ENCODE measurements at places on chromosomes 2 and 18.

GRCh38 chr2:15271941-15272542, 289.1 kb downstream of the NBAS start:
- DNase-seq: no peak

GRCh38 chr2:53018825-53019425, 748.7 kb upstream of the CHAC2 start:
- no peak for DNase-seq

GRCh38 chr18:62566199-62566598, 43.4 kb downstream of the ZCCHC2 start:
- DNase-seq: no peak

- DNase-seq: no peak
Observed at GRCh38 chr18:47412924-47413323, 161.5 kb upstream of the SKOR2 start.

DNA sequence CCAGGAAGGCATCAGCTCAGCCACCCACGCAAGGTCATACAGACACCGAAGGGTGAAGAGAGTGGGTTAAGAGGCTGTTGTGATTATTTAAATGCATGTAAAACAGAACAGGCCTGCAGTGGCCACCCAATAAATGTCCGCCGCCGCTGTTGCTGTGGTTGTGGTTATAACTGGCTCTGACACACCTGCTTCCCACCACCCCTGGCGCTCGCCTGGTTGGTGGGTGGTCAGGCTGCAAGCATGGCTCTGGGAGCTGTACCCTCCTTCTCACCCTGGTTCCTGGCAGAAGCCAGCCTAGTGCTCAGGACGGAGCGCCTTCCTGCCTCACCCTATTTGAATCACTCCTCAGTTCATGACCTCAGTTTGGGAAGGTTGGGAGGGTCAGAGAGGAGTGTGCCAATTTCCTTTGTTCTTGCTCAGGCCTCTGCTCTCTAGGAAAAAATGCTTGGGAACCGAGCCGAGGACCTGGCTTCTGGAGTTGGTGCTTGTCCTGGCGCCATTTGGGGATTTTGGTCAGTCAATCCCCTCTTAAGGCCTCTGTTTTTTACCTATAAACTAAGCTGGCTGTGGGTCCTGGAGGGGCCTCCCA, 5.3 kb upstream of the CRYBA2 start:
- no peak for DNase-seq

- no peak for DNase-seq
Observed at GRCh38 chr2:133790711-133791110, 222.4 kb upstream of the NCKAP5 start.

DNA sequence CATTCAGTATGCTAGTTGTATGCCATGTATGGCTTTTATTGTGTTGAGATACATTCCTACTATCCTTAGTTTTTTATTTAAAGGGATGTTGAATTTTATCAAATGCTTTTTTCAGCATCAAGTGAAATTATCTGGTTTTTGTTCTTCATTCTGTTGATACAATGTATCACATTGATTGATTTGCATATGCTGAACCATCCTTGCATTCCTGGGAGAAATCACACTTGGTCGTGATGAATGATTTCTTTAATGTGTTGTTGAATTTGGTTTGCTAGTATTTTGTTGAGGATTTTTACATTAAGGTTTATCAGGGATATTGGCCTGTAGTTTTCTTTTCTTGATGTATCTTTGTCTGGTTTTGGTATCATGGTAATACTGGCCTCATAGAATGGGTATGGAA, 49.7 kb downstream of the CD28 start:
- DNase-seq: no peak

DNA sequence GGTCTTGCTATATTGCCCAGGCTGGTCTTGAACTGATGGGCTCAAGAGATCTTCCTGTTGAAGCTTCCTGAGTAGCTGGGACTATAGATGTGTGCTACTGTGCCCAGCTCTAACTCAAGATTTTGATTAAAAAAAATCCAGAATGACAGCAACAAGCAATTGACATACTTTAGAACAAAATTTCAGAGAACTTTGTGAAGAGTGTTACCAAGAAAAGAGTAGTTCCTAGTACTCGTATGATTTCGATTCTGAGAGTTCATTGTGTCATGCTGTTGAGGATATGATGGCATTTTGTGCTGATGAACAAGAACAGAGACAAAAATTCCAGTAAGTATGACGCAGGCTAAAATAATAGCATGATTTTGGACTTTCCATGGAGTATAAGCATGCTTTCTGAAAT, 90.2 kb upstream of the TWSG1 start:
- DNase-seq: no peak

DNA sequence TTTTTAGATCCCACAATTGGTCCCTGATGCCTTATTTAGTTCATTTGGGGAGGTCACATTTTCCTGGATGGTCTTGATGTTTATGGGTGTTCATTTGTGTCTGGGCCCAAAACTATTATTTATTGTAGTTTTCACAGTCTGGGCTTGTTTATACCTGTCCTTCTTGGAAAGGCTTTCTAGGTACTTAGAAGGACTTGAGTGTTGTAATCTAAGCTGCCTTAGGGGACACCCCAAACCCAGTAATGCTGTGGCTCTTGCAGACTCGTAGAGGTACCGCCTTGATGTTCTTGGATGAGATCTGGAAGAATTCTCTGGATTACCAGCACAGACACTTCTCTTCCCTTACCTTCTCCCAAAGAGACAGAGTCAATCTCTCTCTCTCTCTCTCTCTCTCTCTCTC, 25.0 kb upstream of the ITSN2 start:
- no peak for DNase-seq

DNA sequence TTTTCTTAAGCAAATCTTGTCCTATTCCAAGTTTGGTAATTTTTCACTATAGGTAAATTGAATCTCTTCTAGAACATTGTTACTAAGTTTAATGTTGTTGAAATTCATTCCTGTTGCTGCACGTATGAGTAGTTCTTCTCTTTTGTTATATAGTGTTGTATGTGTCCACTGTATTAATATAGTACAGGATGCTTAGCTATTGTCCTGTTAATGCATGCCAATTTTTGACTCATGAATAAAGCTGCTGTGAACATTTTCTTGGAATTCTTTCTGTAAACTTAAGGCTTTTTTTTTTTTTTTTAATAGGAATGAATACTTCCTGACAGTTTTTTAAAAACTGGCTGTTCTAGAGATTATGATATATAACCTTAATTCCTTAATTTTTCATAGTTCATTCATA, 326.9 kb downstream of the SLC4A3 start:
- no peak for DNase-seq

GRCh38 chr2:27962006-27962405, 71.5 kb downstream of the BABAM2 start:
- no peak for DNase-seq

DNA sequence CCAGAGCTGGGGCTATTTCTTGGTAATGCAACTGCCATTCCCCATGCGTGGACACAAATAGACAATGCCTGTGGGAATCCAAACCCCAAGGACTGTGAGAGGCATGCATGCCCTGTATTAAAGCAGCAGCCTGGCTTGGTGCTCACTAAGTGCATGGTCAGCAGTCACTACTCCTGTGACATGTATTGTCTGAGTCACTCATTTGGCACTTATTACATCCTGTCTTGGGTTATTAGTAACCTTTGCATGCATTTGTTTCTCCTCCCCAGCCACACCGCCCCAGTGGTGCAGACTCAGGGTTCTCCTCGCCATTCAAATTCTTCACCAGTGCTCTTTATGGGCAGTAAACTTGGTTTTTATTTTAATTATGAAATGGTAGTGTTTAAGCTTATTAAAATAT, 30.2 kb downstream of the PRKCE start:
- DNase-seq: peak; percentile 20

DNA sequence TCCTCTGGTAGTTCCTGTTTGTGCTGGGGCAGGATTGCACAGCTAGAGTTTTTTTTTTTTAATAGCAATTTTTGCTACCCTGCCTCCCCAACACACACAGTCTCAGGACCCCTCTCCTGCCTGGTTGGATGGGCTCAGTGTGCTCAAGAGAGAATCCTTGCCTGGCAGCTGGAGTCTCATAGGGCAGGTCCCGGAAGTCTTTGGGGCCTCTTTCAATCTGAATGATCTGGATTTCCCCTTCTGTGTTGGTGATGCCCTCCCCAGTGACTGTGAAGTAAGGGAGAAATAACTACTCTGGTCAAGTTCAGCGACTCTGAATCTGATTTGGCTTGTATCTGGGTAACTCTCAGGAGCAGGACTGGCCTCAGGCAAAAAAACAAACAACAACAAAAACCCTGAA, 220.6 kb upstream of the LRRTM1 start:
- no peak for DNase-seq

- no peak for DNase-seq
Observed at GRCh38 chr2:12032398-12032797, 286.0 kb downstream of the LPIN1 start.

DNA sequence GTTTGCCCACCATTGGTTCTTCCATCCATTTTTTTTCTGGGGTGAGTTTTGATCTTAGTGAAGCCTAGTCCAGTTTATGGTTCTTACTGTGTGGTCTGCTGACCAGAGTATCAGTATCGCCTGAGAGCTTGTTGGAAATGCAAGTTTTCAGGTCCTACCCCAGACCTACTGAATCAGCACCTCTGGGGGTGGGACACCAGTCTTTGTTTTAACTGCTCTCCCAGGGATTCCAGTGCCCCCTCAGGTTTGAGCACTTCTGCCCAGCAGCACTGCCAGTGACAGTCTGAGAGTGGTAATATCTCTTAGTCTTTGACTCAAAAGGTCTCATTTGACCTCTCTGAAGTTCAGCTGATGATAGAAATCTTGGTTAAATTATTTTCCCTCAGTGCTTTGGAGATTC, 269.3 kb downstream of the ALPK2 start:
- no peak for DNase-seq

DNA sequence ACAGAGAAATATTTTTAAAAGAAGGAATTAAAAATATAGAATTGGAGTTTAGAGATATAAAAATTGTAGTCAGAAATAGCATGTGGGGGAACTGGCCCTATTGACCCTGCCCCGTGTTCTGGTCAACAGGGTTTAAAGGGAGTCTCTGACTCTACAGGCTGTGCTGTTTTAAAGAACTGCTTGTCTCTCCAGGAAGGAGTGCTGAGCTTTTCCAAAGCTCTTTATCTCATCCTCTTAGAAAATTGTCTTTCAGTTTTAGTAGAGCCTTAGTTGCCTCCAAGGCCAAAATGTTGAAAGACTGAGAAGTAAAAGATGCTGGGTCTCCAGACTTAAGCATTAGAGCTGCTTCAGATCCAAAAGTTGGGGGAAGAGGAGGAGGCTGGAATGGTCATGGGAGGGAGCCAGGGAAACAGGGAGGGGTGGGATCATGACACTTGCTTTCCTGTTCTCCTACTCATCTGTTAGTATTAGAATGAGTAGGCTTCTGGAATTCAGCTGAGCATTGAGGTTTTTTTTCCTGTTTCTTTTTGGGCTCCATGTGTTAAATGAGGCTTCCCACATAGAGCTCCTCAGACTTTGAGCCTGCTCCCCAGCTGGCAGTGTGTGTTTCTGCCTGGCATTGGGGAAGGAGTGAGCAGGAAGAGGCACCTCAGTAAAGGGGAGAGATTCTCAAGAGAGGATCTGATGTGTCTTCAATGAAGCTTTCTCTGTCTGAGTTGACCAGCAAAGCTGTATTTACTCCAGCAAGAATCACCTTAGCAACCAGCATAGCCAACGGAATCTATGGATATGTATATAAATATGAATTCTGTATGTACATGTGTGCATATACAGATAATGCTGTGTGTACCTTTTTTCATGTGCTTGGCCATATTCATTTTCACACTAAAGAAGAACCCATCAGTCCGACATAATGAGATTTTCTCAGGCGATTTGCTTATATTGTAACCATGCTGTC, 186.8 kb upstream of the FBXO11 start:
- DNase-seq: no peak

DNA sequence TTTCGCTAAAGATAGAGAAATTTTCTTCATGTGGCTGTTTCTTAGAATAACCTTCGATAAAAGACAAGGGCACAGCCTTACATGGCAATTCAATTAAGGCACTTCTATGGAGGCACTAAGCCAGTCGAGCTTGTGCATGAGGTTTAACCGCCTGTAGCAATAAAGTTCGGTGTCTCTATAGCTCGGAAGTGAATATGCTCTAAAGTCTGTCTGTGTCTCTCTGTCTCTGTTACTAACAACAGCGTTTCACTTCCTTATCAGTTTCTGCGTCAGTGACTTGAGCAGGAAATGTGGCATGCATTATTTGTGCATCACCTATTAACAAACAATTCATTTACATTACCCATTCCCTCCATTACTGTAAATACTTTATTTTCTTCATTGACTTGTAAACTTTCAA, 365.1 kb upstream of the NETO1 start:
- no peak for DNase-seq

- DNase-seq: no peak
Observed at GRCh38 chr2:120463527-120463926, 117.6 kb downstream of the INHBB start.

- no peak for DNase-seq
Observed at GRCh38 chr18:55421615-55422419, 166.2 kb downstream of the TCF4 start.

GRCh38 chr2:122019724-122020123, 264.3 kb downstream of the TSN start:
- DNase-seq: no peak

DNA sequence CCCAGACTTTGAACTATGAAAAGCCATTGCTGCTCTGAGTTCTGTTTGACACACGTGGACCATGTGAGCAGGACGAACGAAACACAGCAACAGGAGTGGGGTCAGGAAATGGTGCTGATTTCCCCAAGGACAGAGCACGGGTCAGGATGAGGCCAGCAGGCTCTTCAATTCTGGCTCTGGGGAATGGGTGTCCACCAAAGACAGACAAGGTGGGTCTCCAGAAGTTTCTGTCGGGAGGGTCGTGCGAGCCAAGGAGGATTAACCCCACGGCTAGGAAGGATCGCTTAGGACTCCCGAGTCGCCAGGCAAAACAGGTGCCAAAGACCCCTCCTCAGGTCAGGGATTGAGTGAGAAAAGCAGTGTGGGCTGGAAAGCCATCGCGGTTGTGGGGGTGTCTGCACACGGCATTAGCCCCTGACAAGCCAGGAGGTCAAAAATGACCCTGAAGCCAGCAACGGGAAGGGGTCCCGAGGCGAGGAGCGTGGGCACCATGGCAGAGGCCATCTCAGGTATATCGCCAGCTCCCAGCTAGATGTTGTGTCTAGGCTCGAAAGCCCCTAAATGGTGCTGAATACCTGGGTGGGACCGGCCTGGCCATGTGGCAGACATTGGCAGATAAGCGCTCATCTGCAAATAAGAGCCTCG, 213.9 kb upstream of the SALL3 start:
- DNase-seq: no peak

DNA sequence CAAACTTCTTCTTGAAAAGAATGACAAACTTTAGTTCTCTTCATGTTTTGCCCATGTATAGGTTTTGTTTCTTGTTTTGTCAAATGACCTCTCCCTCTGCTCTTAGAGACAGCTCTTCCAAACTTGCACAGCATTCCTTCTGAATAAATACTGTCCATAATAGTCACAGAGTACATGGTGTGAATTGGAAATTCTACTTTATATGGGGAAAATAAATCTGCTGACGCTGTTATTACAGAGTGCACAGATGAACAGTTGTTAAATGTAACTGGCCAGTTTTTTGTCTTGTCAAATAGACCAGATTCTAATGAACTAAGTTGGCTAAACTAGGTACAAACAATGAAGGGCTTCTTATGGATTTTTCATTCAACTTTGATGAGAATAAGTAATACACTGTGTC, 115.8 kb upstream of the DTNA start:
- DNase-seq: no peak
